Epithelial cell of proximal tubule (primary cell): ENCODE measurements at places on chromosomes 4 and X. TPM values are rescaled to one million over a fixed set of nuclear protein-coding genes. Genes with fewer than 3 reads are reported as not detected.

SPOCK3 gene
- total RNA-seq = 0.06 and 0.22 TPM in 2 replicates

ABCG2 gene
- 0.29 and 0.51 TPM in 2 replicates for total RNA-seq

DNAAF6 gene
- total RNA-seq = not detected in 2 replicates

INTU gene
- 1.6 and 4.3 TPM in 2 replicates for total RNA-seq

IL13RA2 gene
- 0.22 and 2.3 TPM in 2 replicates for total RNA-seq

CRMP1 gene
- 0.22 and 1.8 TPM in 2 replicates for total RNA-seq

ATOH1 gene
- not detected in 2 replicates for total RNA-seq

CFAP99 gene
- total RNA-seq = not detected in 2 replicates

PPP1R3F gene
- 0.87 and 2.3 TPM in 2 replicates for total RNA-seq

PAGE2 gene
- total RNA-seq = not detected in 2 replicates

XAGE1A gene
- not detected in 2 replicates for total RNA-seq

VBP1 gene
- 58.9 and 68.6 TPM in 2 replicates for total RNA-seq

PAGE2B gene
- total RNA-seq = not detected in 2 replicates

RADX gene
- total RNA-seq = 1.4 and 1.6 TPM in 2 replicates

PRKG2 gene
- 0.51 and 1.2 TPM in 2 replicates for total RNA-seq

EPHA5 gene
- 0.29 and 0.86 TPM in 2 replicates for total RNA-seq

POU3F4 gene
- under 0.01 TPM in 1 of 2 replicates, not detected in the other for total RNA-seq
